ENCODE measurements at places on chromosomes 2 and 18.
A peak's percentile ranks its signal among the peaks of the same experiment; 100 is the strongest.

- peak; percentile 43 for DNase-seq
These were observed 39.1 kb upstream of the FAM136A start for GRCh38 chr2:70340761-70341476.

DNA sequence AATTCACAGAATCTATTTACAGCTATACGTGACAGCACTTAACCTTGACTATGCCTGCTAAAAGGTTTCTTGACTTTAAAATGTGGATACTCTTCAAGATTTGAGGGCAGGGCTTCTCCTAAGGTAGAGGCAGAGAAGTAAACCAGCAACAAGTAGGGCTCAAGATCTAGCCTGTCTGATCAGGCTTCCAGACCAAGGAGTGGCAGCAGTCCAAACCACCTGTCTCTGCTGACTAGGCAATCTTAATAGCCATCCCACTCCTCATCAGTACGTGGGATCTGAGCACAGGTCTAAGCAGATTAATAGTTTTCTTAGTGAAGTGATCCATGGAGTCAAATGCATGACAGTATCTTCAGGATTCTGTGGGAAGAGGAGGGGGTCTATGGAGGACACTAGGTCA is 100.4 kb downstream of the GPD2 start:
- DNase-seq, result no peak

- no peak for DNase-seq
These were observed 244.5 kb upstream of the EPHA4 start for GRCh38 chr2:221816566-221816965.

- peak; percentile 1 for DNase-seq
These were observed 480.8 kb upstream of the KLHL29 start for GRCh38 chr2:22904126-22904684.

GRCh38 chr18:37403788-37404187 is 161.8 kb downstream of the CELF4 start:
- DNase-seq, result no peak

GRCh38 chr2:220144411-220144810 is 517.0 kb downstream of the SLC4A3 start:
- peak; percentile 83 for DNase-seq

- DNase-seq, result peak; percentile 98
These were observed 446.2 kb upstream of the SLC14A2 start for GRCh38 chr18:45168866-45169600.

All from fibroblast of mammary gland (primary cell).